Sciatic nerve (tissue), 2 donors: ENCODE measurements at places on chromosomes 6 and 20.

DNA sequence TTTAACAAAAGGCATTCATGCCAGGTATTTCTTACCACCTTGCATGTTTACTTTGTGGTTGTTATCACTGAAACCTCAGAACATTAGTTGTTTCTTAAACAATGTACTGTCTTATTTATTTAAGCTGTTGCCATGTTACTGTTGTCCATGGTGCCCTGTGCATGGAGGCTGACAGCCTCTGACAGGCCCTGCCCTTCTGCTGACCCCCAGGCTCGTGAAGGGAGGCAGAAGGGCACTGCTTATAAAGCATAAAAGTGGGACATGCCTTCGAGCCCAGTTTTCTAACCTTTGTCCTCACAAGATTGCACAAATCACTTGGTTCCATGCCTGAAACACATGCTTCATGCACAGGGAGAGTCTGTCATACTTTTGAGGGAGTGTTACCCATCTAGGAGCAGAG is 46.7 kb upstream of the CLIC5 start:
- no peak for DNase-seq

DNA sequence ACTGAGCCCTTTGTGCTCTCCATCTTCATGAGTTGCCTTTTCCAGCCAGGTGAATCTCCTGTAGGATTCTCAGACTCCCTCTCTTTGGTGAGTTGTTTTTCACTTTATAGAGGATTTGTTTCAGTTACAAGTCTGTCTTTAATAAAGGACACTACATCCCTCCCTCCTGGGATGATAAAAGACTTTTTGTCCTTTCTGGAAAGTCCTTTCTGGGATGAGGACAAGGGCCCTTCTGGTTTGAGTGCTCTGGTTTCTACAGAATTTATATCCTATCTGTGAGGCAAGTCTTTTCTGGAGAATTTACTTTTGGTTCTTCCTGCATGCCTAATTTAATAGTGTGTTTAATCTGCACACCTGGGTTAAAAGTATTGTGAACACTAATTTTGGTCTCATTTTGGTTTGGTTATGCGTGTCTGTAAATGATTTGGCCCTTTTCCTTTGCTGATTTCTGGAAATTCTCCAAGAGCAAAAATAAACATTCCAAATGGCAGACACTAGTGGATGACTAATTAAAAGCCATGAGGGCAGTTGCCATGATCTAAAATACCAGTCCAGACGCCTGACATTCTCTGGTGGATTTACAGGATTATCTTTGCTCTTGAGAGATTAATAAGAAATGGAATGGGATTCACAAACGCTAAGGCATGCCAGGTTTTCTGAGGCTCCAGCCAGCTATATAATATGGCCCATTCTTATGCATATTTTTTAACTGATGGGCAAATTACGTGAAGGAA is 44.8 kb downstream of the TCP11 start:
- no peak for DNase-seq

DNA sequence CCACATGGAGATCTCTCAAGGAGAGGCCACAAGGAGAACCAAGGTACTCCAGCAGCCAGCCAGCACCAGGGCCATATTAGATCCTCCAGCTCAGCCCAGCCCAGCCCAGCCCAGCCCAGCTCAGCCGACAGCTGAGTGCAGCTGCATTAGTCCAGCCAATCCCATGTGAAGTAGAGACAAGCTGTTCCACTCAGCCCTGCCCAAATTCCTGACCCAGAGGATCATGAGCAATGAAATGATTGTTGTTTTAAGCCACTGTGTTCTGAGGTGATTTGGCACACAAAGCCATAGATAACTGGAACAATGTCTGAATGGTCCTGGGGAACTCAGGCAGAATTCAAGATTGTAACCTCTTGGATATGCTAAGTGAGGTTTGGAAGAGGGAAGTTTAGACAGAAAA is 59.5 kb upstream of the BMP2 start:
- peak; percentile 60 for DNase-seq

- no peak for DNase-seq
Measured at GRCh38 chr6:37761554-37762271, 57.8 kb upstream of the ZFAND3 start.

- no peak for DNase-seq
Measured at GRCh38 chr6:131754088-131754487, 43.3 kb upstream of the CTAGE9 start.

GRCh38 chr20:23451956-23452487 is 654 bp downstream of the CST11 start:
- DNase-seq: no peak
